ENCODE measurements at places on chromosomes 4 and X.

GRCh38 chrX:111811831-111812230 is 64.2 kb upstream of the TRPC5OS start:
- no peak for DNase-seq

- DNase-seq = no peak
Observed at GRCh38 chr4:120821029-120821428, 101.5 kb downstream of the PRDM5 start.

- no peak for DNase-seq
Observed at GRCh38 chrX:11929476-11929875, 171.4 kb downstream of the MSL3 start.

DNA sequence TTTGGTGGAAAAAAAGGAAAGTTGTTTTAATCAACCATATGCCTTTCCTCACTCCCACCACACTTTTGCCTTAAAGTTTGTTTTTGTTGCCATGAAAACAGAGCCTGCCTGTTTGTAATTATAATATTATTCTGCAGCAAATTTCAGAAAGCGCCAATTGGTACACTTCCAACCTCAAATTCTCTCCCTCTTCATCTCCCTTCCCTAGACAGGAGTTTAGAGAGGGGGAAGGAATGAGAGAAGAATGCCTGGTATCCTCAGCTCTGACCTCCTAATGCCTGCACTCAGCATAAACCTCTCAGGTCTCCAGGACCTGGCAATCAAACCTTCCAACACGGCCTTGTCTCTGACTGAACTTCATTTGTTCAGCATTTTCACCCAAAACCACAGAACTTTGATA is 138.4 kb upstream of the HCCS start:
- DNase-seq = no peak

- DNase-seq = peak; percentile 12
Observed at GRCh38 chrX:106415276-106415895, 196.4 kb upstream of the RADX start.

DNA sequence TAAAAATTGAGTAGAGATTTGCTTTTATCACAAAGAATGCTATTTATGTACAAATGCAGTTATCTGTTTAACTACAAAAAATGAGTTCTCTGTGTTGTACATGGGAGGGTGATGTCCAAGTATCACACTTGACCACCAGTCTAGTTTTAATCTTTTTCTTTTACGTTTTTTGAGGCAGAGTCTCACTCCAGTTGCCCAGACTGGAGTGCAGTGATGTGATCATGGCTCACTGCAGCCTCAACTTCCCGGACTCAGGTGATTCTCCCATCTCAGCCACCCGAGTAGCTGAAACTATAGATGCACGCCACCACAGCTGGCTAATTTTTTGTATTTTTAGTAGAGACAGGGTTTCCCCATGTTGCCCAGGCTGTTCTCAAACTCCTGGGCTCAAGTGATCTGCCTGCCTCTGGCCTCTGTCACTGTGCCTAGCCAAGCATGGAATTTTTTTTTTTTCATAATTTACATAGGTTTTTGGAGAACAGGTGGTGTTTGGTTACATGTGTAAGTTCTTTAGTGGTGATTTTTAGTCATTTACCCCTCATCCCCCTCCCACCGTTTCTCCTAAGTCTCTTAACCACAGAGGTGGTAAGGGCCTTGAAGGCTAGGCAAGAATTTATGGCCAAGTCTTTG is 47.9 kb upstream of the RPA4 start:
- DNase-seq = no peak

DNA sequence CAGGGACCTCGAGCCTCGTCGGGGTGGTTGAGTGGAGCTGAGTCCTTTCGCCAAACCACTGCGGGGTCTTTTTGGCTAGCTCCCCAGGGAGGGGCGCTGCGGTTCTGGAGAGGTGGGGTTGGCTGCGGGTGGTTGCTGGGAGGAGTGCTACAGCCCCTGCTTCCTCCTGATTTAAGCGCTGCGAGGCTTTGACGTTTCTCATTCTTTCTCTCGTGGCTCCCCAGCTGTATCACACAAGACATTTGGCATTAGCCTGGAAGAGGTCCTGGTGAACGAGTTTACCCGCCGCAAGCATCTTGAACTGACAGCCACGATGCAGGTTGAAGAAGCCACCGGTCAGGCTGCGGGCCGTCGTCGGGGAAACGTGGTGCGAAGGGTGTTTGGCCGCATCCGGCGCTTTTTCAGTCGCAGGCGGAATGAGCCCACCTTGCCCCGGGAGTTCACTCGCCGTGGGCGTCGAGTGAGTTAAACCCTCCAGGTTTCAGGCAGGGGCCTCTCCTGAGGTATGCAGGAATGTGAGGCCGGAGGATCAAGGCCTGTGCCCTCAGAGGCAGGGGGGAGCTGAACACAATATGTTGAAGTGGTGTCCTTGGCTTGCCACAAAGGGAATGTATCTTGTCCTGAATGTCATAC is 25.5 kb downstream of the ARHGAP36 start:
- no peak for DNase-seq

DNA sequence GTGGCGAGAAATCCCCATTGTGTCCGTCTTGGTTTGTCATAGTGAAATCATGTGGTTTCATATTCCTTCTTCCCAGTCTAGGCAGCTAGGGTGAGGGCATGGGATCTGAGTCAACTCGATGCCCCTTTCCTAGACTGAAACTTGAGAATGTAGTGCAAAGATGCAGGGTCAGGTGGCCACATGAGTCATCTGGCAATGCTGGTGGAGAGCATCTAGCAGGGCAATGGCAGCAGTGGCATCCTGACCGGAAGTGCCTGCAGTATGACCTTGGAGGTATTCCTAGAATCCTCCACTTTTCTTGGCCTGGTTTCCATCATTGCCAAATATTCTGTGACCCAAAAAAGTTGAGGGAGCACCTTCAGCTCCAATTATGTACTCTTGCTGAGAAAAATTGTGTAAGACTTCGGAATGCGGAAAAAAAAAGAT is 39.1 kb upstream of the TMEM184C start:
- DNase-seq = peak; percentile 73

DNA sequence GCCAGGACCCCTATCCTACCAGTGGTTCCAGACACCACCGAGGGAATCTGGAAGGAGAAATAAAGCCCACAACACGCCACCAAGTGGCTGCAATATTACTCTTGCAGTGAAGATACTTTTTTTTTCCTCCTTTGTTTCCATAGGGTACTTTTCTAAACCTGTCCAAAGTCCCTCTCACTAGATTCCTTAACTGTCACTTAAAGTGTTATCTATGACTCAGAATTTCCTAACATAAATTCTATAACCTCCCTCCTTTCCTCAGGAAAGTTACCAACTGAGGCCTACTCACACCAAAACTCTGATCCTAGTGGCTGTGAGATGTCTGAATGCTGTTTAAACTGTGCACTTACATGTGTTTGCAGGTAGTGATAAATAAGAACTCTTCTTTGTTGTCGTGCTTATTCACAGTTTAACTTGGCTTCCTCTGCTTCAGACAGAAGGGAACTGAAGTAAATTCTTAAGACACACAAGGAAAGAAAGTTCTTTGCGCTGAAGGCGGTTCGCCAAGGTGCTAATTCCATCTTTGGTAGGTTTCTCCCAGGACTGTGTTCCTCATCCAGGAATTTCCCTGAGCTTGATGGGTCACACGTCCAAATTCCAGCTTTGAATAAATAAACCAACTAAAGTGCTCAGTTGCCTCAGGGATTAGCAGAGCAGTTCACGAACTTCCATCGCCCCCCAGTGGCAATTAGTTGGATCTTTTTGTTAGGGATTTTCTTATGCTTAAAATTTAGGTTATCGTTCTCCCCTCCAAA is 10.7 kb upstream of the HCCS start:
- DNase-seq = peak; percentile 52

DNA sequence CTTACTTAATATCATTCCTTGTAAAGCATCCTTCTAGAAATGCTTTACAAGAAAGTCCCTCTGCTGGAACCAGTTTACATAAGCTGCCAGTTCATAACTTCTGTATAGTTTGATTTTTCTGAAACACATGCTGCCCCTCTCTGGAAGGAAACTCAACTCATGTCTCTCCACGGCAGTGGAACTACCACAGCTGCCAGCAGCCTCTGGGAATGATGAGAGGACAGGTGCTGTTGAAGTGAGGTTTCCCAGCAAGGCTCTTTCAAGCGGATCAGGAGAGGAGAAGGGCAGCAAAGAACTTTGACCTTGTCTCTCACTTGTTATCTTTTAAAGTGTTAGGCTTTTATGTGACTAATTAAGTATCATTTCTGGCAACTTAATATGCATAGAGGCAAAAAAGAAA is 7.3 kb downstream of the GRPR start:
- DNase-seq = no peak

- no peak for DNase-seq
Observed at GRCh38 chr4:93810340-93810992, 18.1 kb upstream of the ATOH1 start.

DNA sequence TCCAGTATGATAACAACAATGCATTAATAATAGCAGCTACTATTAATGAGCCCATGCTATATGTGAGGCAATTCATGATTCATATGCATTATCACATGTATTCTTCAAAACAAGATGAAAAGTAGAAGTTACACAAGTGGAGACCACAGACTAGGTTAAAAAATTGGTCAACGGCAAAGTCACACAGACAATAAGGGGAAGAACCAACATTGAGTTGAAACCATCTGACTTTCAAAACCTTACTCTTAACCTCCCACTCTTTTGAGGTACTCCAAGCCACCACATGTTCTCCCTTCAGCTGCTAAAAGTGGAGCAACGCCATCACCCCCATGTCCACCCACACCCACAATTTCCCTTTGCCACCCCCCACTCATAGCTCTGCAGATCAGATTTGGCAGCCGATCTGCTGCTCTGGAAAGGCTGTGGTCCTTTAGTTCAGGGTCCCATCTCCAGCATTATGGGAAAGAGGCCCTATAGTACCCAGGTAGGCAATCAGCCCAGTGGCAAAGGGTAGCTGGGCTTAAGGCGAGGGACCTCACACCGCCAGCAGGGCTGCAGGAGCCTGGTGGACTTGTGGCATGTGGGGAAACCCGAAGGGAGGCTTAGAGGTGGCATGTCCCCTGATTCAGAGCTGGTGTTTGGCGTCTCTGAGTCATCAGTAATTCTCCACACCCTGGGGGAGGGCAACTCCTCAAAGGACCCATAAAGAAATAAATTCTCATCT is 33.5 kb upstream of the CYBB start:
- no peak for DNase-seq

- no peak for DNase-seq
Observed at GRCh38 chrX:19225909-19226308, 103.6 kb upstream of the ADGRG2 start.

DNA sequence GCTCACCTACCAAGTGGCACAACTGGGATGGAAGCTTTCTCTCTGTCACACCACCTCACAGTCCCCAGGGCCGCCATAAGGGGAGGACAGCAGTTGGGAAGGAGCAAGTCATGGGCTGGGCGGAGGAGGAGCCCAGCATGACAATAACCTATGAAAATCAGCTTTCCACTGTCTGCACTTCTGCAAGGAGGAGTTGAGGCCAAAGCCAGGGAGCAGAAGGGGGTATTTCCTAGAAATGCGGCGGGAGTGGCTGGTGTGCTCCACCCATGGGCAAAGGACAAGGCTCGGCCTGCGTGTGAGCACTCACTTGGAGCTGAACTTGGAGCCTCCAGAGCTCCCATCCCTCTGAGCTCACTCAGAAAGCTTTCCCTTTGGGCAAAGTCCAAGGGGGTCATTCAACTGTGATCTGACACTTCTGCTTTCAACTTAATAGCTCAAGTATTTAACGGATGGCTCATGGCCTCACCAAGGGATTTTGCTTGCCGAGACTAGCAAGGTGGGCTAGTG is 18.5 kb downstream of the APLN start:
- DNase-seq = no peak

DNA sequence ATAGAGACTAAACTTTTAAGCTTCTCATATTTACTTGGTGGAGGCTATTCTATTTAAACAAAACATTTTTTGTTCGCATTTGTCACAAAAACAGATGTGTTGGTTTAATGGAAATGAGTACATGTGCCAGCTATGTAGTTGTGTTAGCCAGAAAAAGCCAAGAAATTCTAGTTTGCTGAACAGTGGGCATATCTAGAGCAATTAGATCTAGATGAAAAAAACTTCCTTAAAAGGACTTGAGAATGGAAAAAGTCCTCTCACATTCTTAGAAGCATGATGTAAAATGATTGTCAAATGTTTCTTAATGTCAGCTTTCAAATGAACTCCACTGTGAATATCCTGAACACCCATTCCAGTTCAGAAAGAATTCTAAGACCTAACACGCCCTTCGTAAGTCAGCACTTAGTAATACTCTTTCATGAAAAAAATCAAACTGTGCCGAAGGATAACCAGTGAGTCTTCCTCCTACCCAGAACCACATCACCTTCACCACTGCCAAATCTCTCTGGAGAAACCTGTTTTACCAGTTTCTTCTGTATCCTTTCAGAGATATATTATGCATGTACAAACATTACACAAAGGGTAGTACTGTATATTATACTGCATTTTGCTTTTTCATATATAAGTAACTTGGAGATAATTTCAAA is 28.2 kb downstream of the PHKA1 start:
- DNase-seq = no peak

DNA sequence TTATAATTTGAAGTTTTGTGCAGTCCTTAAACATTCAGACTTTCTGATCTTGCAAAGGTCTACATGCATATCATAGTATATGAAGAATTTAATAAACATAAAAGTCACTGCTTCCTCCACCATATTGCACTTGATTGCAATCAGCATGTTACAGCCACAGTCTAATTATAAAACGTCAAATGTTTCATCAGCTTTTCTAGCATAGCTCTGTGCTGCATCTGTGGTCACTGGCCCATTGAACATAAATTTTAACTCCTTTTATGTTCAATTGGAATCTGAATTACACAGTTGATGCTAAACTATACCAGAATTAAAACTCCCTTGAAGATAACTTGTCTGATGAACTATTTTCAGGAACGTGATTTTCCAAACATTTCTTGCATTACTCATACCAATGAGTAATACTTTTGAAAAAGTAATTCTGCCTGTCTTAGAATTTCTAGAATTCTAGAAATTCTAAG is 329.1 kb downstream of the GALNTL6 start:
- no peak for DNase-seq

- no peak for DNase-seq
Observed at GRCh38 chr4:159837071-159837470, 734.2 kb downstream of the RAPGEF2 start.

- no peak for DNase-seq
Observed at GRCh38 chr4:127505203-127505602, 127.6 kb upstream of the INTU start.

DNA sequence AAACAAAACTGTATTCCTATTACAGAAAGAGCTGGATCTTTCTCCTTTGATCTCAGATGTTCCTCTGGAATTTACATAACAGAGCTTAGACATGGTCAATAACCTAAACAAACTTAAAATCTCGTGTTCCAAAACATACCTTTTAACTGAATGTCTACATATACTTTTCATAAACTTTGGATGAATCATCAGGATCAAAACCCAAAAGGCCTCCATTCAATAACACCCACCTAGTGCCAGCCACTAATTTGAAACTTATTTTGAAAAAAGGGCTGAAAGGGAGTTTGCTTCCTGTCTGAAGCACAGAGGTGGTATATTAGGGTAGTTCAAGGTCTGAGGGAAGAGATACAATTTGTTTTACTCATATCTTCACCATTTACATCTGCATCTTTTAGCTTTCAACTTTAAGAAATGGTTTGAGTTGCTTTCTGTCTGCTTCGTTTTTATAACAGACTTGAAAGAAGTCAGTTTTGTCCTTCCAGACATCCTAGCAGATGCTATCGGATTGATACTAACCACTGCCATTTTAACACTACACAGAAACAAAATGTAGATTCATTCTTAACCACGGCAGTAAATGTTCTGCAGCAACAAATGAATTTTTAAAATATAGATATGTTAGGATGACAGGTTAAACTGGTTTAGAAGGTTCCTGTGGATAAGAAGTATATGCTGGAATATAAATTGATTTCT is 242.8 kb upstream of the DKK2 start:
- no peak for DNase-seq

Data from hepatic stellate cell (primary cell).